ENCODE measurements at places on chromosomes 7 and 10.

DNA sequence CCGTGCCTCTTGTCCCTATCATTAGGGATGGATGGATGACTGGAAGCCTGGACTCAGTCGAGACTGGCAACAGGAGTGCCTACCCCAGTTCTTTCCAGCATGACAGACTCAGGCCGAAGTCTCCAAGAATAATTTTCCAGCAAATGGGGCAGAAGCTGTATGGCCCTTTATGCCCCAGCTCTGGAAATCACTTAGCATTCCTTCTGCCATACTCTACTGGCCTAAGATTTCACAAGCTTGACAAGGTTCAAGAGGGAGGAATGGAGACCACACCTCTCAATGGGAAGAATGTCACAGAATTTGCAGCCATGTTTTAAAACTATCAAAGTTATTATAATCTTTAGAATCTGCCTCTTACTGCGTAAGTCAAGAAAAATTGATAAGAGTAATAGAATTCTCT lies 39.0 kb upstream of the RTKN2 start:
- no peak for DNase-seq

- no peak for DNase-seq
Measured at GRCh38 chr7:124881981-124882380, 47.6 kb downstream of the POT1 start.

GRCh38 chr10:77637532-77638320 lies at the start of gene KCNMA1:
TSS of gene KCNMA1 (minus strand) at chr10:77637808.
- no peak for DNase-seq

- no peak for DNase-seq
Measured at GRCh38 chr10:104103956-104104355, 18.0 kb upstream of the SFR1 start.

DNA sequence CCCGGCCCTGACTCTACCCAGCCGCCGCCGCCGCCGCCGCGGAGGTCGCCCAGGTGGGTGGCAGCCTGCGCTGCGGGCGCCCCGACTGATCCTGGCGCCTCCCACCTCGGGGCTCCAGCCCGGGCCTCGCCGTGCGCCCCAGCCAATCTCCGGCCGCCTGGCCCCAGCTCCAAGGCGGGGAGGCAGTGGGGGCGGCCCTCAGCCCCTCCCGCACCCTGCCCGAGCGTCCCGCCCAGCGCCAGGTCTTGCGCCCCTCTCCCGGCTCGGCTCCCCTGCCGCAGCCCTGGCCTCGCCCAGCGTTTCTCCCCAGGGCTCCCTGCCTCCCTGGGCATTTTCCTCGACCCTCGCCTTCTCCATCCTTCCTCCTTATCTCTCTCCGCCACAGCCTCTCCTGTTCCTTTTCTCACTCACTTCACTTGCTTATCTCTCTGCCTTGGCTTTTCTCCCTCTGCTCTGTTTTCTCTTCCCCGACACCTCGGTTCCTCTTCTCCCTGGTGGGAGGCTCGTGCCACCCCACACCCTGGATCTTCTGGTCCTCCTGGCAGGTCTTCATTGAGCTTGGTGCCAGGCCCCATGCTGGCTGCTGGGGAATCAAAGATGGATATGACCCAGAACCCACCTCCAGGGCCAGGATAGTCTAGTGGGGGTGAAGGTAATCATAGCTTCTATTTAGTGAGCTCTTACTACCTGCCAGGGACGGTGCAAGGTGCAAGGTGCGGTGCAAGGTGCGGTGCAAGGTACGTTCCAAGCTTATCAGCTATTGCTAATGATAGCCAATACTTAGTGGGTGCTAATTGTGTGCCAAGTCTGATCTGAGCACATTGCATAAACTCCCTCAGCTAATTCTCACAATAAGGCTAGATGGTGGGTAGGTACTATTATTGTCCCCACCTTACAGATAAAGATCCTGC lies at the start of gene SFRP5:
Gene SFRP5 (minus strand): TSS at position 87 of the 911 bp plus-strand sequence. CDS start 166 bp downstream, outside the sequence.
- DNase-seq: no peak

GRCh38 chr10:30114881-30115625 lies 55.7 kb upstream of the JCAD start:
- DNase-seq: no peak

- DNase-seq: no peak
Measured at GRCh38 chr10:5449823-5450222, 37.5 kb downstream of the NET1 start.

GRCh38 chr7:4959306-4959705 lies 319 bp upstream of the MMD2 start:
- no peak for DNase-seq

GRCh38 chr7:121395494-121395960 lies 581 bp downstream of the FAM3C start:
- no peak for DNase-seq

GRCh38 chr10:133474665-133475424 lies 21.1 kb downstream of the SCART1 start:
- DNase-seq: no peak

- DNase-seq: no peak
Measured at GRCh38 chr10:71031026-71031425, 142.7 kb upstream of the PCBD1 start.

DNA sequence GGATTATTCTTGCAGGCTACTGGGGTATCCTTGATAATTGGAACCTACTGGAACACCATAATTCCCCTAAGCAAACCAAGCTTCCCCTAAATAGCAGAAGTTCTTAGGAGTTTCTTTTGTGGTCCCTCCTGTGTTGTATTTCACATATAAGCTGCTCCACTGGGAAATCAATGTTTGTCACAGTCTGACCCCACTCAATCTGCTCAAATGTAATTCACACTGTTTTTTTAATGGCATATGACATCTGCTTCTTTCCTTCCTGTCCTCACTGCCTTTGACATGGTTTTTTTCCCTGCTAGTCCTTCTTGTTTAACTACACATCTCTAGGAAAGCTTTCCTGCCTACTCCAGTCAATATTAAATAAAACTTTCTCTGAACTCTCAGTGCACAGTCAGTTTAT lies 1.8 kb upstream of the PTPRZ1 start:
- DNase-seq: no peak

DNA sequence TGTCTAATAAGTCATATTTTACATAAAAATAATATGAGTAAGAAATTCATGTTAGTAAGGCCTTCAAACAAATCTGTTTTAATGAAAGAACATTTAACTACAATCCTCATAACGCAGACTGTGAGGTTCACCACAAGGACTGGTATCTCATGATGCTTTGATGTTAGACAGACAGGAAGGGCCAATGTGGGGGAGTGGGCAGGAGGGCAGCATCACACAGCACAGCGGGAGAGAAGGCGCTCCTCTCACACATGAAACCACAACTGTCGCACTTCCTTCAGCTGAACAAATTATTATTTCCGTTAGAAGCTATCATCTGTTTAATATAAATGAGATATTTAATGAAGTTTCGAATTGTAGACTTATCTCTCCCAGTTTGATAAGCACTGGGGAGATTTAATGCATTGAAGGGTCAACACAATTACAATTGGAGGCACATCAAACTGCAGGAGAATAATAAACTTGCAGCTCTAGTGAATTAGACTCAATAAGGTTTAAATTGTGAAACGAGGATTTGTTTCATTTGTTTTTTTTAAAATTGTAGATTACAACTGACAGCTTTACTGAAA lies 466.1 kb downstream of the PARD3 start:
- no peak for DNase-seq

- no peak for DNase-seq
Measured at GRCh38 chr7:25823571-25823970, 328.4 kb upstream of the NFE2L3 start.

DNA sequence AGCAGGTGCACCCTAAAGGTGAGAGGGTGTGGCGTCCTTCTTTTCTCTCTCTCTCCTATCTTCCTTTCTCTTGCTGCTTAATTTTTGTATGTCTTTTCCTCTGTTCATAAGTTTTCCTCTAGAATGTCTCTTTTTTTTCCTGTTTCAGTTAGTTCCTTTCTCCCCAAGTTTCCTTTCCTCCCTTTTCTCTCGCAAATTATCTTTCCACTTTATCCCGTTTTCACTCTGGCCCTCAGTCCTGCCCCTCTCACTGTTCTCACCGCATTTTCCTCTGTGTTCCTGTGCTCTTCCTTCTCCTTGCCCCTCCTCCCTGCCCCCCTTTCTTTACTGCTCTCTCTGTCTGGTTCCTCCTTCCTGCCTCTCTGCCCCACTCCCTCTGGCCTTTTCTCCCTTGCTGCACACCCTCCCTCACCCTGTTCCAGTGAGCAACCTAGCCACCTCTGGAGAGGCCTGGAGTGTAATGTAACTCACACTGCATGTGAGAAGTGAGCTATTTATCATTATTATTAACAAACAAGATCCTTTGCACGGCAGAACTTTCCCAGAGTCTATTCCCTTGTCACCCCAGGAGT lies 158.5 kb downstream of the C10orf105 start:
- no peak for DNase-seq

- DNase-seq: no peak
Measured at GRCh38 chr7:1857487-1858421, 187.7 kb downstream of the ELFN1 start.

- no peak for DNase-seq
Measured at GRCh38 chr7:100687261-100687660, 6.8 kb downstream of the GIGYF1 start.

GRCh38 chr7:94173436-94173835 lies 169.3 kb upstream of the BET1 start:
- DNase-seq: no peak

DNA sequence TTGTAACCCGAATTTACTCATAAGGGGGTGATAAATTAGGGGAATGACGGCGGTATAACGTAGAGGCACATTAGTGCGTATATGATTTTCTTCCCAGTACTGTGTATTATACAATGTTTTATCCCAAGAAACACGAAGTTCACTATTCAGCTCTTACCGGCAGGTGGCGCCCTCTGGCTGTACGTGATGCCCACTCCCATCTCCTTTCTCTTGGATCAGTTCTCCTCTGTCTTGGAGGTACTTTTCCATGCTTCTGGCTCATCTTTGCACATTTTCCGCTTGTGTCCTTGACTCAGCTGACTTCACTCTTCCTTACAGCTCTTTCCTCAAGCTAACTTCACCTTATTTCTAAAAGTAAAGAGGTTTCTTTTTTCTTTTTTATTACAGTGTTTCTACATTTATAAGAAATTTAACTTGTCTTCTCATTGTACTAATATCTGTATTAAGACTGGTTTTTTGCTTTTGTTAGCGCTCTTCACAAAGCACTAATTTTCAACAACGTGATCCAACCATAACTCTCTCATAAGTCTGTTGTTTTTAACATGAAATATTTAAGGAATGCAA lies 21.3 kb downstream of the TMEM176B start:
- DNase-seq: no peak

DNA sequence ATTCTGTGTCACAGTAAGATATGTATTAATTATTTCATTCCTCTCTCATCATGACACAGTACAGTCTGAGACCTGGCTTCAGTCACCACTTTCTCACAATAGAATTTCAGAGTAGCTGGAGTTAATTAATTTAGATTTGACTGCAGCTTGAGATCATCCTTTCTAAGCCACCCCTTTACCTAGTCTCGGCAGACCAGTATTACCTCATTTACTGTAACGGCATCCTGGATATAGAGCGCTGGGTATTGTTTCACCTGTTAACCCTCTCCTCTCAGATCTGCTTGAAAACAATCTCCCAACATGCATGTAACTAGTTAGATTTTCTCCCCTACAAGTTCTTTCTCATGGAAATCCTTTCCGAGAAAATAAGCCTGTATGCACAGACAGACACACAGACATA lies 1057.5 kb downstream of the GATA3 start:
- DNase-seq: no peak

GRCh38 chr7:98922392-98923187 lies 44.3 kb downstream of the TRRAP start:
- DNase-seq: no peak

GRCh38 chr10:65723525-65723924 lies 1202.3 kb upstream of the LRRTM3 start:
- DNase-seq: no peak

DNA sequence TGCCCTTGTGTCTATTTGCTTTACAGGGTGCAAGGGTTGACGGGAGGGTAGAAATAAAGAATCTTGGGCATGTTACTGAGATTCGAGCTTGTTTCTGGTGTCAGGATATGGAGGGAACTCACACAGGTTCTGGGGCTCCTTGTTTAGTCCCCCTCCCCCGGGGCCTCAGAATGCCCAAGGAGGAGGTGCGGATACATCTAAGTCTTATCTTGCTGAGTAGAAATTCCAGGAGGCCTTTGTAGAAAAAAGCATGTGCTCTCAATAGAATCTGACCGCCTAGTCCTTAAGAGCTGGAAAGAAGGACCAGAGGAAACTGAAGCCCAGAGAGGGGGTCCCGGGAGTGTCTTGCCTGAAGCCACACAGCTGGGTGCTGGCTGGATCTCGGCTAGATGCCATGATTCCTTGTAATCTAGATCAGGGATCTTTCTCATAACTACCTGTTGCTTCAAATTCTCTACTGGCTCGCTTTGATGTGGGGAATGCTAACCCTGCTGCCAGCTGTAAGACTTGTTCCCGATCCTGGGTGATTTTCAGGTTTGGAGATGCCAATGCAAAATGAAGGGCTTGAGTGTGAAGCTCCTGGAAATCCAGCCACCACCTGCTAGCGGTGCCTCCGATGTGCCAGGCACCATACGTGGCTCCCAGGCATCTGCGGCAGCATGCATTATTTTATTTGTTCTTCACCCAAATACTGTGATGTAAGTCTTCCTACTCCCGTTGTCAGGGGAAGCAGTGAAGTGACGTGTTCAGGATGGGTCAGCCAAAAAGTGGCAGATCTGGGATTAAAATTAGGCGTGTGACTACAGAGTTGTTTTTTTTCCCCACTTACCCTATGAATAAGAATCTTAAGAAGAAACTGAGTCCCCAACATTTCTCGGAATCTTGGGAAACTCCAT lies 226.0 kb downstream of the TCF7L2 start:
- DNase-seq: no peak

DNA sequence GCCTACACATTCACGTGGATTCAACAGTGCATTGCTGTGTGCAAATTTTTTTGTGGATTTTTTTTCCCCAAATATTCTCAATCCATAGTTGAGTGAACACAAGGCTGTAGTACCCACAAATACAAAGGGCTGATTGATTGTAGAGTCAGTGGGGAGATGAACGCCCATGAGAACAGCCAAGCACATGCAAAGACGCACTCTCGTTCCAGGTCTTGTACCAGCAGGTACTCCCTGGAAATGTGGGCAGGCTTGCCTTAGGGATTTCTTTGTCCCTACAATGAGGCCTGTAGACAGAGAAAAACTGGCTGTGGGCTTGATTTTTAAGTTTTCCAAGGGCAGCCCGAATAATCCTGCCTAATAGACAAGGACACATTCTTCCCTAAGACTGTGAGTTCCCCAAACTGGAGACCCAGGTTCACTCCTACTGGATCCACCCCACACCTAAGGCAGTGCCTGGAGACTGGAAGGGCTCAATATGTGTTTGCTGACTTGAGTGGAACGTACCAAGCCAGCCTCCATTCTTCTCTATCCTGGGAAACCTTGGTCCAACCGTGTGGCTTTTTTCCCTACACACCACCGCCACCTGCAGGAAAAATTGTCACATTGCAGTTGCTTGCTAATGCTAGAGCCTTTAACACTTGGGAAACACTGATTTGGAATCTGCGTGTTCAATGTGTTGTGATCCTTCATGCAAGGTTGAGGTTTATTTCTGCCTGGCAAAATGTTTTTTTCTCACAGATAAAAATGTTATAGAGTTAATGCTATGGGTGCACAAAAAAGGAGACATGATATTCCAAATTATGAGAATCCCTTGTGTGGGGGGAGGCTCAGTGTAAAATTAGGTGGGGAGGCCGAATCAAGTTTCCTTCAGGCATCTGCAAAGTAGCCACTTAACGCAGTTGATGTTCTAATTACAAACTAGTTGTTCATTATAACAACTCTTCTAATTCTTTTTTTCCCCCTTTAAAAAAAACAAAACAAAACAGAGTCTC lies 49.3 kb downstream of the PPP1R17 start:
- no peak for DNase-seq

Data from SIG-M5 (cell line).